ENCODE measurements at places on chromosomes 6 and 20.

GRCh38 chr6:81753711-81754577 is 1.5 kb upstream of the TENT5A start:
- DNase-seq = no peak

GRCh38 chr6:80637312-80637711 is 530.8 kb downstream of the BCKDHB start:
- no peak for DNase-seq

DNA sequence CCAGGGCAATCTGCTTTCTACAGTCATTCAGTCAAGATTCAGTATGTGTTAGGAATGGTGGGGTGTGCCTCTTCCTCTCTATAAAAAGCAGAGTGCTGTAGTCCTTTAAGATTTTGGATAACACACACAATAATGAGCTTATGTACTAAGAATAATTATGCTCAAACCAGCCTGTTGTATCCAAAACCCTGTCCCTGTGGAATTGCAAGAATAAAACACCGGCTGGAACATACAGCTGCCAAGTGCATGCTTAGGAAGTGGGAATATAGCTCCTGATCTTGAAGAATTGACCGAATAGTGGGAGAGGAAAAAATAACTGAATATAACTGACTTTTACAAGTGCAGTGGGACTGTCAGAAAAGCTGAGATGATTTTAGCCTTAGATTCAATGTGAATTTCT is 979 bp upstream of the MOCS1 start:
- no peak for DNase-seq

DNA sequence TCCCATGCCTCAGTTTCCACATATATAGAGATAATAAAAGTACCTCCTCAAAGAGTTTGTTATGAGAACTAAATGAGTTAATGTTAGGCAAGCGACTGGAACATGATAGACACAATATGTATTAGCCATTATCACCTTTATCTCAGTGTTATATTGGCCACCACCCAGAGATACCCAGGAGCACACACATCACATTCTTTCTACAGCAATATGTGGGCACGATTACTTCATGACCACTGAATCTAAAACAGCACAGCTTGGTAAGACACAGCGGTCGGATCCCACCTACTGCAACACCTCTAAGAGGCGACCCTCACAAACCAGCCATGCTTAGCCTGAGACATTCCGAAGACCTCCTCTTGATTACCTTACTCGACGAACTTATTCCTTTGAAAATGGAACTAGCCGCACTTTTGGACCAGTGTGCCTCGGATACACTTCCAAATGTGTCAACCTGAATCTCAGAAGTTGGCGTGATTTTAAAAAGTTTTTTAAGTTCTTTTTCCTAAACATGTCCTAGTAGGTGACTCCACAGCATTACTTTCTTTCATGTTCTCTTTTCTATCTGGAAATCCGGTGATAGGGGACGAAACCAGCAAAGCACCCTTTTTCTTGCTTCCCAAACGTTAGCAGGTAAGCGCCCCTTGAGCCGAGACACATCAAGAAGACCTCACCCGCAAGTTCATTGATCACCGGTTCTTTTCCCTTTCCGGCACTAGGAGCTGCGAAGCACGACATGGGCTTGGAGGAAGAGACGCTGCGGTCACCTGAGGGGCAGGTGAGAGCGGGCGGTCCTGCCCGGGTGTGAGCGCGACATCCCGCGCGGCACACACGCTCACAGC is 923 bp downstream of the GMDS start:
- no peak for DNase-seq

DNA sequence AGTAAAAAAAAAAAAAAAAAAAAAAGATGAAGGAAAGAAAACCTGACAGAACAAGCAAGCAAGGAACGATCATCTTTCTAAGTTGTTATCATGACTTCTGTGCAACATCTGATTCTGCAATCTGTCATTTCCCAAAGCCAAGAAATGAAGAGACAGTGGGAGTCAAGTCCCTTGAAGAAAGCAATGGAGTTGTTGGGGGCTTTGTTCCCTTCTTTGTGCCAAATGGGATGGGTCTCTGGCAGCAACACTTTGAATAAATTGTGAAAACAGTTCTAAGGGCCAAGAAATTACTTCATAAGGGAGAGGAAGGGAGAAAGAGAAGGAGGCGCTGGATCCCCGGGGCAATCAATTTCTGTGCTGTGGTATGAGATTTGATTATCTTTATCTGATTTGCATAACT is 33.3 kb upstream of the RSPO3 start:
- no peak for DNase-seq

GRCh38 chr6:40244699-40245098 is 310.4 kb upstream of the MOCS1 start:
- DNase-seq = no peak

GRCh38 chr6:165835410-165835851 is 172.4 kb upstream of the PDE10A start:
- DNase-seq = no peak

GRCh38 chr20:23145281-23145700 is 59.2 kb upstream of the CD93 start:
- no peak for DNase-seq

- no peak for DNase-seq
Measured at GRCh38 chr6:166637812-166638572, 10.9 kb upstream of the RPS6KA2 start.

DNA sequence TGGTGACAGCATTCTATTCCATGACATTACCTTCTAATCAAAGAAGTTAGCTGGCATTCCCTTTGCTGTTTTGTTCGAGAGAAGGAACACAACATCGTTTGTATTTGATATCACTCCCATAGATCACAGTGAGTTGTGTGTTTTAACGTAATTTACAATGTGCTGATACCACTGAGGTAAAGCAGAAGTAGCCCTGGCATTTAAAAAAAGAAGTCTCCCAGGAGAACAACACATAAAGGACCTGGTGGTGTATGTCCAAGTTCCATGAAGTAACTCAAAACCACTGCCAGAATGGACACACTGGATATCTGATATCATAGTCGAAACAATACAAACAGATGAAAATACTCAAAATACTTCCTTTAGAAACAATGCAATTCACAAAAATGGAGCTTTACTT is 351.7 kb downstream of the RNGTT start:
- no peak for DNase-seq

DNA sequence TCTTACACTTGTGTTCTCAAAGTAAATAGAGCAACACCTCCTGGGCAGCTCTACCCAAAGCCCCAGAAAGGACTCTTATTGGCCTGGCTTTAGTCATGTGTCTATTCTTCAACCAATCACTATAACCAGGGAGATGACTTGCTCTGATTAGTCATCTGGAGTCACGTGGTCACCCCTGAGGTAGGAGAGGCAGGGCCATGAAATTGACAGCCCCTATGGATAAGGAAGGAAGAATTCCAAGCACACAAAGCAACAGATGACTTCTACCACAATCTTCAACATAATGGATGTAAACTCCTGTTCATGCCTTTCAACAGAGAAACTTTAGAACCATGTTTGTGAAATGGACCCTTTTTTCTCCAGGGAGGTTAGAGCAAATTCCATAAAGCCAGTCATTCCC is 24.6 kb upstream of the EYA2 start:
- DNase-seq = no peak

DNA sequence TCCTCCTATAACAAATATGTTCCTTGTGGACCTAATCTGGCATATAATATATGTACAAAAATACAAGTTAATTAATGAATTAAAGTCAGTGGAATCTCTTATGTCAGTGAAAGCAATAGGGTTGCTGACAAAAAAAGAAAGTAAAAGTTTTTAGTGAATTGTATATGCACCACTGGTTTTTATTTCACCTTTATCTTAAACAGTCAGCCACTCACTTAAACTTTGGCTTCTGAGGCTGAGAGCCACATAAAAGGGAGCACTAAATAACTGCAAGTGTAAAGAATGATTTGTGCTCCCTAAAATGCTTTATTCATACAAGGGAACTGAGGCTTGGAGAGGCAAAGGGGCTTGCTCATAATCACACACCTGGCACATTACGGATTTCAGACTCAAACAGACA is 9.9 kb upstream of the F13A1 start:
- no peak for DNase-seq

GRCh38 chr20:51132279-51132678 is 109.4 kb upstream of the KCNG1 start:
- DNase-seq = no peak
